ENCODE measurements at places on chromosomes 5 and 9.

DNA sequence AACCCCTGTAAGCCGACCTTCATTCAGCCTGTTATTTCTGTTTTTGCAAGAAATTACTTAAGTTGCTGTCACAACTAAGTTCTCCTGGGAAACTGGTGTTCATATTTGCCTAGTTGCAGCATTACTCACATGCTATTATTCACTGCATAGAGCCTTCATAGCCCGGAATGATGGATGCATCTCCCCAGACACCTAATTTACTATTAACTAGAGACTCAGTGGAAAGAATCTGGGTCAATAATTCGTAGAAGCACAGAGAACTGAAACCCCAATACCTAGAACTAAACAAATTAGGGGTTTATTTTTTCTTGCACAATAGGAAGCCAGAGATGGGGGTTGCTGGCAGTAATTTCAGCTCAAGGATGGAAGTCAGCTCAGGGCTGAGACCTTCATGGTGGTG, 45.7 kb upstream of the FAM170A start:
- DNase-seq: no peak

DNA sequence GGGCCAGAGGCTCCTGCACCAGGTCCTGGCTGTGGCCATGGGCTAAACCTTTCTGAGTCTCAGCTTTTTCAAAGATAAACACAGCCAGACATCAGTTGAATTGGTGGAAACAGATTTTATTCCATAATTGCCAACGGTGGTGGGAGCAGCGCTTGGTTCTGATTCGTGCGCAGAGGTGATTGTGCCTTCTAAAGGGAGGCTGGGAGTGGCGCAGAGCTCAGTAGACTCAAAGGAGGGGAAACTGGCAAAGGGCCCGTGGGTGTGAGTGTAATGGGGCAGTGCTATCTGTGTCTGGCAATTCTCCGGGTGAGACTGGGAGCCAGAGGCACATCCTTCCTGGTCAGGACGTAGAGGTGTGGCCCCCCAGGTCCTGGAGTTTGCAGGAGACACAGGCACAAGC, 169.4 kb upstream of the PPP1R26 start:
- no peak for DNase-seq

GRCh38 chr5:50301756-50302155, 139.3 kb downstream of the EMB start:
- DNase-seq: no peak

GRCh38 chr9:72365525-72366256, 683 bp upstream of the ZFAND5 start:
- peak; percentile 94 for DNase-seq

DNA sequence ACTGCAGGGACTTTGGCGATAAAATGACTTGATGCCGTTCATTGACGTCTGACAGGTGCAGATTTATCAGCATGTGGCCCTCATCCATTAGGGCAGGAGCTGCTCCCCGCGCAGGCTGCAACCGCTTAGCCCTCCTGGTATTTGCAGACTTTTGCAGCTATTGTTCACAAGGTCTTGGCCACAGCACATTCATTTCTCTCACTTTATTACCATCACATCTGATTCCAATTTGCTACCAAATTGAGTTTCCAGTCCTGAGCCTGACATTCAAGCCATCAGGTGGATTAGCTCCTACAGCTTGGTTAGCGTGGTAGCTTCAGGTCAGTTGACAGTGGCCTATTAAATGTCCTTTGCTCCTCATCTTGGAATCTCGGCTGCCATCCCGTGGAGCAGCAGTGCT, 299.2 kb downstream of the CD180 start:
- no peak for DNase-seq

GRCh38 chr5:9596171-9596780, 33.9 kb downstream of the TAS2R1 start:
- no peak for DNase-seq

DNA sequence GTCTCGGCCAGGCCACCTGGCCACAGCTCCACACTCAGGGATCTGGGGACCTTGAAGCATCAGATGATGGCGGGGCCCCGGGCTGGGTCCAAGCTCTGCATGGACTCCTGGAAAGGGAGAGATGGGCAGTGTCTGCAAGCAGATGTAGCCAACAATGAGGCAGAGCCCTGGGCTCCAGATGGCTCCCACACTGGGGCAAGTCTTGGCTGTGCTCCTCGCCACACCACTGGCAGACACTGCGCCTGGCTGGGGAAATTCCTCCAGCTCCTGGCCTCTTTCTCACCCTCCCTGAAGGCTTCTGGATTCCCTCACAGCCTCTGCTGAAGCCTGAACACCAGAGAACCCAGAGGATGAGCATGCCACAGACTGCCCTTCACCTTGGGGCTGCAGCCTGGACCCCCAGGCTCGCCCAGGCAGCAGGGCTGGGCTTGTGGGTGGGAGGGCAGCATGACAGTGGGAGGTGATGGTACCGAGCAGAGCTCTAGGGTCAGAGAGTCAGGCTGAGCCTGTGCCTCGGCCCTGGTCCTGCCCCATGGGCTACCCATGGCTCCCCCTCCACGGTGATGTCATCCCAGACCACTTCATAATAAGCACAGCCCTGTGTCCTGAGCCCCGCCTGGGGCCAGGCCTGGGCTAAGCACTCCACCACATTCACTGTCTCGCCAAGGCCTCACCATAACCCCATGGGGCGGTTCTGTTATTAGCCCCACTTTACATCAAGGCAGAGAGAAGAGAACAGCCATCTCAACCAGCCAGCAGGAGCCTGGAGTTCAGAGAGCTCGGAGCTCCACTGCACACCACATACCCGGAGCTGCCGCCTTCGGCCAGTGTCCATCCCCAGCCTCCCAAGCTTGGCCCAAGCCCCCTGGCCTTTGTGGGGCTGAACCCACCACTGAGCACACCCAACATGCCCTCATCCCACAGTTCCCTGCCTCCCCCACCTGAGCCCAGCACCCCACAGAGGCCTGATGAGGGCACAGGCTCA, 62.2 kb upstream of the ADAMTS2 start:
- DNase-seq: no peak

All from substantia nigra (tissue), 51 donors.